Stimulated activated naive CD4-positive, alpha-beta T cell treated with Interleukin-2 at 50 U/mL for 16 hours (primary cell): ENCODE measurements at places on chromosomes 7 and 10.
A peak's percentile ranks its signal among the peaks of the same experiment; 100 is the strongest.

DNA sequence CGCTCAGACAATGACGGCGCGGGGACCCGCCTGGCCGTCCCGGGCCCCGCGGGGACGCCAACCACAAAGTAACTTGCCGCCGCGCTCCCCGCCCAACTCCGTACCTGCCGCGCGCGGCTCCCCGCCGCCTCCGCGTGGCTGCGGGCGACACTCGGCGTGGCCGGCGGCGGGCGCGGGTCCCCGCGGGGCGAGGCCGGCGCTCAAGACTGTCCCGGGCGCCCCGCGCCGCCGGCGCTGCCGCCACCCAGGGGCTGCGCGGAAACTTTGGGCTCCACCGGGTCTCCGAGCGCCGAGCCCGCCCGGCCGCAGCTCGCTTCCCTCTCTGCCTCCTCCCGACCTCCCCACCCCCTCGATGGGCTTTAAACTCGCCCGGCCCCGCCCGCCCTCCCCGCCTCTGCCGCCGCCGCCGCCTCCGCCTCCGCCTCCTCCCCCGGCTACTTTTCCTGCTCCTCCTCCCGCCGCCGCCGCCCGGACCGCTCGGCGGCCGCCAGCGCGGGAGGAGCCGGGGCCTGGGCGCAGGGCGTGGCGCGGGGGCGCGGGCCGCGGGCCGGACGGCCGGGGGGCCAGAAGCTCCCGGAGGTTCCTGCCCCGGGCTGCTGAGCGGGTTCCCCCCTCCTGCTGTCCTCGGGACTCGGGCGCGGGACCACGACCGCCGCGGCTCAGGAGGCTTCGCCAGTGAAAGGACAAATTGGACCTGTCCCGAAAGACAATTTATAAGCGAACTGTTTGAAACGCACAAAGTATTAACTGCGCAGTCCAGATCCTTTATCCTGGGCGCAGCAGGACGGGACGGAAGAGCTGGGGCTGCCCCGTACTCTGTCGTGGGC lies 10.6 kb upstream of the GRB10 start:
- peak; percentile 7 for DNase-seq

DNA sequence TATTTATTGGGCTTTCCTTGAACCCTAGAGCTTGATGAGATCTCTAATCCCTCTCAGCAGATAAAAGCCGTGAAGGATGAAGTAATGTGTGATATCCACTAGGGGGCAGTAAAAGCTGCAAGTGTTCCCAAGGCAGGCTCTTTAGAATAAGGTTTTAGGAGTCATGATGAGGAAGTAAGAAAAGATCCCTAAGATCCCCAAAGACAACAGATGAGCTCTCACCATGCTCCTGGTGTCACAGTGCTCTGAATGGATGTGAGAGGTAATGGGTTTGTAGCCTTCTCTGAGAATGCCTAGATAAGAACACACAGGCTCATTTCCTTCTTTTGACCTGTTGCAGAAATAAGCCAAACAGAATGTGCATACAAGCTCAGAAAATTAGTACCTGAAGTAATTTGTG lies 70.4 kb upstream of the ITPRID1 start:
- no peak for DNase-seq

GRCh38 chr7:5005066-5005465 lies 40.6 kb upstream of the RBAK start:
- DNase-seq: no peak

- DNase-seq: no peak
Observed at GRCh38 chr7:50411332-50411731, 38.8 kb downstream of the FIGNL1 start.

GRCh38 chr7:46155367-46155766 lies 234.3 kb upstream of the IGFBP3 start:
- no peak for DNase-seq

- DNase-seq: no peak
Observed at GRCh38 chr10:4448030-4448429, 378.0 kb upstream of the AKR1E2 start.

- no peak for DNase-seq
Observed at GRCh38 chr7:97732565-97733275, 834 bp downstream of the TAC1 start.
